ENCODE measurements at places on chromosomes 3 and 15.

- no peak for DNase-seq
Observed at GRCh38 chr15:99578809-99579208, 13.0 kb downstream of the MEF2A start.

DNA sequence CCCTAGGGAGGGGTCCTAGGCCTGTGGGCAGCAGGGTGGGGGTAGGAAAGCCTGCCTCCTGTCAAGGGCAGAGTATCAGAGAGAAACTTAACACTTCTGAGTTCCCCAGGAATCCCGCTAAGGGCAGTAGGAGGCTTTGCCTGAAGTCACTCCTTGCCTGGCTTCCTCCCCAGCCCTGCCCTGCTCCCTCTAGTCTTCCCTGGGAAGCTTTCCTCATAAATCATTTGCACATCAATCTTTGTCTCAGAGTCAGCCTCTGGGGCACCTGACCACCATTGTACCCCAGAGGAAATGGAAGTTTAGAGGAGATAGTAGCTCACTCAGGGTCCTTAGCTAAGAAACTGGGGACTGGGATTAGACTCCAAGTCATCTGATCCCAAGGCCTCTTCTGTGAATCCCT, 129.4 kb upstream of the TLE3 start:
- DNase-seq: no peak

DNA sequence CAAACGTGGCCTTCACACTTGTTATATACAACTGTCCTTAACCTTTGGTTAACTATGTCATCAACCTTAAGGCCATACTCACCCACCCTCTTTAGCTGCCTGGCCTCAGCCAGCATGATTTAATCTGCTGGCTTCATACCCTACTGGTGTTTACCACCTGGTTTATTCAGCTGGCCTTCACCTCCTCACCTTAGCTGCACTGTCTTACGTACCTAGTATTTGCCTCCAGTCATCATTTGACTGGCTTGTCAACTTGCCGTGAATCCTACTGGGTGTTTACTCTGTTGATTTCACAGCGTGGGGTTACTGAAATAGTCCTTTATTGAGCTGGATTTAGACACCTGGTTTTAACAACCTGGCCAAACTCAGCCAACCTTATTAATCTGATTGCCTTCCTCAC, 102.8 kb downstream of the IL12A start:
- DNase-seq: no peak

- DNase-seq: peak; percentile 67
Observed at GRCh38 chr15:70248116-70249025, 150.7 kb upstream of the TLE3 start.

DNA sequence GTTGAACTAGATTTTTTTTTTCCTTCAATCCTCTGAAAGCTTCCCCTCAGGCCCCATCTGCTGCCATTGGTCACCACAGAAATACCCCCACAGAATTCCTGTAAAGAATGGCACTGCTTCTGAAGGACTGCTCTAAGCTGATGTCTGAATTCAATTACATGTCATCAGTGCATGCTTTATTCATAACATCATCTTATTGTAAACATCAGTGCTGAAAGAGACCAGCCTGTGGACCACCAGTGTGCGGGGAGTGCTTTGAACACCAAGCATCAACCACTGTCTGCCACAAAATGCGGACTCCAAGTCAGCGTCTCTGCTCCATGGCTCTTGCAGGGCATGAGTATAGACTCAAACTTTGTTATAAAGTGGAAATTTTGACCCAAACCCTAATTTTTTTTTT, 11.6 kb downstream of the PHLDB2 start:
- no peak for DNase-seq

- no peak for DNase-seq
Observed at GRCh38 chr15:38671675-38672254, 107.2 kb upstream of the RASGRP1 start.

DNA sequence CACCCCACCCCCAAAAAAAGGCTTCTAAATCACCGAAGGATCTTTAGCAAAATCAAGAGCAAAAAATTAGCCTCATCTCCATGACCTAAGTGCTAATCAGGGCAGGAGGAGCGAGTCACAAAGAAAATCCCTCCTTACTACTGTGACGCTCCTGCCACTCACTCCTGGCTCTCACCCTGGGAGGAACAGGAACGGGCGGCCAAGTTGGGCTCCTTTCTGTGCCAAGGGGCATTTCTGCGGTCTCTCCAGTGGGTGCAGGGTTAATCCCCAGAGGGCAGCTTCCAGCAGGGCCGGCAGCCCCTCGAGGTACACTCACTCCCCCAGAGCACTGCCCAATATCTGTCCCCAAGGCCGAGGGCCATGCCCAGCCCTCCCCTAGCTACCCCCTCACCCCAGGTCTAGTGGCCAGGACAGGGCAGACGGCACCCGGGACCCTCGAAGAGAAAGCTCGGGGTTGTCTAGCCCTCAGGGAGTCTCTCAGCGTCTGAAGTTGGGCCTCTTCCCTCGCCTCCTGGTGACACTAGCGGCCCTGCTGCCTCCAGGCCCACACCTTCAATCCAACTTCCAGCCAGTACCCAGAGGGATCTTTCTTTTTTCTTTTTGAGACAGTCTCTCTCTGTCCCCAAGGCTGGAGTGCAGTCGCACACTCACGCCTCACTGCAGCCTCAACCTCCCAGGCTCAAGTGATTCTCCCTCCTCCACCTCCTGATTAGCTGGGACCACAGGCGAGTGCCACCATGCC, 706 bp downstream of the CAV3 start:
- no peak for DNase-seq

DNA sequence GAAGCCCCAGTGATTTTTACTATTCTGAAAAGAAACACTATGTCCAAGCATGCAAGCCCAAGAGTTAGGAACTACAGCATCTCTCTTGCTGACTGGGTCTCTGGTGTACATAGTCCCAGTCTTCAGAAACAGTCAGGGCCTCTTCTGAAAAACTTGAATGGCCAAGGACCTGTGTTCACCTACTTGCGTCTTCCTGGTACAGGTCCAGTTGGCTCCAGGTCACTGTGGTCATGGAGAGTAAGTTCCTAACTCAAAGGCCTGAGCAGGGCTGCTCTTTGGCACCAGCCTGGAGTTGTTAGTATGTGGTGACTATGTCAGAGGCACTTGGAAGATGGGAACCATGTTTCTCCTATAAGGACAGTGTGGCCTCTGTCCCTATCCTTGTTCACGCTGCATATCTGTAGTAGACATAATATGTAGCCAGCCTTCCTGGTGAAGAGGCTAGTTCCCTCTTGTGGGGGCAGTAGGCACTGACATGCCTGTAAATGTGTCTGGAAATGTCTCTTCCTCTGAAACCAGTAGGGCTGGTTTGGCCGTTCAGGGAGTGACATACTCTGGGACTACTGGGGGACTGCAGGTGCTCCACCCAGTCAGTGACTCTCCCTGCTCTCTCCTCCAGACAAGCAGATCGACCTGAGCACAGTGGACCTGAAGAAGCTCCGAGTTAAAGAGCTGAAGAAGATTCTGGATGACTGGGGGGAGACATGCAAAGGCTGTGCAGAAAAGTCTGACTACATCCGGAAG, 2.6 kb upstream of the RBM15B start:
- DNase-seq: no peak

- DNase-seq: peak; percentile 65
Observed at GRCh38 chr3:47577583-47578118, 1.0 kb downstream of the CSPG5 start.

DNA sequence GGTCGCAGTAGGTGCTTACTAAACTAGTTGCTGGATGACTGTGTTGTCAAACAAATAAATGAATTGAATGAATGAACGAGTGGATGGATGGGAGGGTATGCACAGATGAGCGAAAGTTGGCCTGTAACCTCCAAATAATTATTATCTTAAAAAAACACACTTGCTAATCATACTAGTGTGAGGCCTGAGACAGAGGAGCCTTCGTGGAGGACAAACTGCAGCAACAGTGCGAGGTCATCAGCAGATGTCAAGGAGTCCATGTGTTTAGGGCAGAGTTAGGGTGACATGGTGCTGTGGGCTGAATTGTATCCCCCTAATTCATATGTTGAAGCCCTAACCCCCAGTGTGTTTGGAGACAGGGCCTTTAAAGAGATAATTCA, 24.4 kb downstream of the CORO2B start:
- DNase-seq: no peak

GRCh38 chr3:134311693-134312071, 61.0 kb upstream of the RYK start:
- no peak for DNase-seq

DNA sequence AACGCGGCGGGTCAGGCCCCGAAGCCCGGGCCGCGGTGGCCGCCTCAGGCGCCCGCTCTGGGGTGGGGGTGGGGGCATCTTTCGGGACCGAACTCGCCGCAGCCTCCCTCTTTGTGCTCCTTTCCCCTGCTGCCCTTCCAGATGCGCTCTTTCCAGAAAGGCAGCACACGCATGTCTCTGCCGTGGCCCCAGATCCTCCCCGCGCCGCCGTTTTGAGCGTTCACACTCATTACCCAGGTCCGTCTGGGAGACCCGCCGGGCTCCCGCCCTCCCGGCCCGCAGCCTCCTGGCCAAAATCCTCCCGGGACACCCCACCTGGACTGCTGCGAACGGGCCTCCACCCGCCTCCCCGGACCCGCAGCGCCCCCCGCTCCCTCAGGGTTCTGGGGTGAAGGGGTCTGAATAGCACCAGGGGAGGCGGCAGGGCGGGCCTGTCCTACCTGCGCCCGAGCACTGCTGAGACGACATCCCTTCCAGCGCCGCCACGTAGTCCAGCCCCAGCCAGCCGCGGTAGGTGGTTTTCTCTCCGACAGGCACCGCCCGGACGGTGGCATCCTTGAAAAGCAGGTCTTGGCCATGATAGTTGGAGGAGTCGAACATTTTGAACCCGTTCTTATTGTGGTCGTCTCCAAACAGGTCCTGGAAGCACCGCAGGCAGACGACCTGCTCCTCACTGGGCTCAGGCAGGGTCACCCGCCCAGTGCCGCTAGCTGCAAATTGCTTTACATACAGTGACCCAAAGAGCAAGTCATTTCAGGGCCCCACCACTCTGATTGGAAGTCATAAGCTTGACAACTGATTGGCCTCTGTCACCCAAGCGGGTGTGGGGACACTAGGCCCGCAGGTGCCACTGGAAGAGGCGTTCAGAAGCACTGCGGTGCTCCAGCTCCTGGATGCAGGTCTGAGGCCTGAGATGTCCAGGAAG, 25.9 kb downstream of the MELTF start:
- peak; percentile 71 for DNase-seq

DNA sequence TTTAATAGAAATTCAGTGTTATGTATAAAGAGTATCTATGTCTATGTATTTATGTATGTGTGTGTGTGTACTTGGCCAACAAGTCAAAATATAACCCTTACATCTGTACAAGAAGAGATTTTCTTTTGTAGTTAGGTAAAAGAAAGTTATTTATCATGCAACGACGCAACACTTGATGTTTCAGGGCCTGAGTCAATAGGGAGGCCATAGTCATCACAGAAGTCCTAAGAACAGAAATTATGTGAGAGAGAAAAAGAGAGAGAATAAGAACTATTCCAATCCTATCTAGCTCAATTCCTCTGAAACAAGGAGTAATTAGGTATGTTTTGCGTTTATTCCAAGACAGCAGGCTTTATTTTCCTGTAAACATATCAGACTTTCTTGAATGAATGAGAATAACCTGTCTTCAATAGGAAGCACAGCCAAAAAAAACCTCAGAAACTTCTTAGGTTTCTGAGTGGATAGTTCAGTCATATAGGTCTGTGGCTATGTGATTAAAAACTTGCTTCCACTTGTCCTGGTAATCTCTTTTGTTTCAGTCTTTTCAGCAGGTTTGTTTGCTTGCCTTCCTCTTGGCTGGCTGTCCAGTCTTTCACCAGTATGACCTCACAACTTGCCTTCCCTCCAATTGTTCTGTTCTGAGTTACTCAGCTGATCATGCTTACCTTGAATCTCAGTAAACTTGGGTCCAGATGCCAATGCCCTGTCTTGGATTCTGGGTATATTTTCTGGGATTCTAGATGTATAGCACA, 382.4 kb upstream of the GBE1 start:
- DNase-seq: no peak

GRCh38 chr3:36227980-36228379, 152.3 kb upstream of the STAC start:
- peak; percentile 32 for DNase-seq

DNA sequence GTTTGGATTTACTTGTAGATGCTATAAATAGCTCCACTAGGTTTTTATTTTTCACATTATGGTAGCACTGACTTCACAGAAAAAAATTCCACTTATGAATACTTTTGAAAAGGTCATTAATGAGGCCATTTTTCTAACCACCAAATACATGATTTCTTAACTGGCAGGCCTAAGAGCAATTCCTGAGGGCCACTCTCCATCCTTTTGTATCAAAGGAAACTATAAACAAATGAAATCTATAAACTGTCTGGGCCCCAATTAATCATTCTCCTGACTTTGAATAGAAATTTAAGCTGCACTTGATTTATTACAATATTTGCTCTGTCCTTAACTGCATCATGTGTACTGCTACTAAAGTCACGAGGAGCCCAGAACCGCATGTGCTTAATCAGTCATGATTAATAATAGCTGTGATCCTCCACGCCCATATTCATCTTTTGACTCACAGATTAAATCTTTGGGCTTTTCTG, 25.1 kb upstream of the MTMR10 start:
- DNase-seq: no peak

GRCh38 chr15:78347586-78348543, 7.7 kb downstream of the CRABP1 start:
- no peak for DNase-seq

DNA sequence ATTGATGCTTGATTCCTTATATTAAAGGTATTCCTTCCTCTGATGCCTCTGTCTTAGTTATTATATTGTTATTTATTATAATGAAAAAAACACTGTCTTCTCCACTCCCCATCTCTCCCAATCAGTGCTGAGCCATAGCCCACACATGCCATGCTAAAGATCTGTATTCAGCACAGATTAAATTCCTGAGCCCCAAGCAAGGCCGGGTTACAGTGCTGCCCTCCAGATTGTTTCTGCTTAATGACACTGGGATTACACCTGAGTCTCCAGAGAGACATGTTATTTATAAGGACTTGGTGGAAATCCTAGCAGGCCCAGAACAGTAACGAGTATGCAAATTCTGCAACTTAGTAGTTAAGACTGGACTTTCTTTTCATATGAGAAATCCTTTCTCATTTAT, 305.9 kb upstream of the UMPS start:
- DNase-seq: no peak

DNA sequence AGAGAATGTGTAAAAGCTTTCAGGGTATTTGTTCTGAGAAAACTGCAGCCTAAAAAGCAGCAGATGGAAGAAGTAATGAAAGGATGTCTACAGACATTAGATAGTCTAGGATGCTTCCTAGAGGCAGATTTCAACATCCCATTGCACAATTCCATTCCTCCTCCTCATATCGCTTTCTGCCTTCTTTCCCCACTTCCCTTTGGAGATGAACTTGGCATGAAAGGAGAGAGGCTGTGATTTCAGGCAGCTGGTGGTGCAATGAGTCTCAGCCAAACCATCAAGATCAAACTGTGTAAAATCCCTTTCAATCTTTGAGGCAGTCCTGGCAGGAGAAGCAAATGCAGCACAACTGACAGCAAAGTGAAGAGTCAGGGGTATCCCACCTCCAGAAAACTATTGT, 438.7 kb upstream of the KCNMB2 start:
- DNase-seq: no peak

GRCh38 chr3:16085884-16086608, 88.4 kb upstream of the GALNT15 start:
- DNase-seq: peak; percentile 60

GRCh38 chr3:143294188-143294587, 174.6 kb downstream of the CHST2 start:
- DNase-seq: no peak
